Frontal cortex (tissue), 4 donors: ENCODE measurements at places on chromosomes 2 and 18.

GRCh38 chr2:206031162-206031784 lies 54.7 kb downstream of the INO80D start:
- DNase-seq = no peak

GRCh38 chr18:75074196-75075015 lies 134.5 kb downstream of the PTGR3 start:
- DNase-seq = no peak

- no peak for DNase-seq
These were observed 208.1 kb downstream of the ASB1 start for GRCh38 chr2:238634701-238635357.

DNA sequence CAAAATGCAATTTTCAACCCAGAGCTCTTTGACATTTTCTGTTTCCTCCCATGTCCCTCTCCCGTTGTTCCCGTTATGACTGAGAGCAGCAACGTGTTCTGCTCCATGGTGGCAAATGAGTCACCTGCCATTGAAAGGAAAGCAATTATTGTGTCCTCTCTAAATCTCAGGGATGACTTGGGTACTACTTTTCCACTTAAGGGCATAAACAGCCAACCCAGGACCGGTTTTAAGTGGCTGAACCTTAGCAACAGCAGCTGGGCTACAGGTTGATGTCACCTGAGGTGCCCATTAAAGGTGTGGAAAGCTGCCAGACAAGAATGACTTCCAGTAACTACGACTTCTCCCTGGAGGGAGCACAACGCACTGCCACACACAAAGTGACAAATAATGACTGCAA lies 236.8 kb downstream of the NCKAP5 start:
- DNase-seq = no peak

GRCh38 chr2:216149741-216150140 lies 40.6 kb downstream of the XRCC5 start:
- DNase-seq = no peak

DNA sequence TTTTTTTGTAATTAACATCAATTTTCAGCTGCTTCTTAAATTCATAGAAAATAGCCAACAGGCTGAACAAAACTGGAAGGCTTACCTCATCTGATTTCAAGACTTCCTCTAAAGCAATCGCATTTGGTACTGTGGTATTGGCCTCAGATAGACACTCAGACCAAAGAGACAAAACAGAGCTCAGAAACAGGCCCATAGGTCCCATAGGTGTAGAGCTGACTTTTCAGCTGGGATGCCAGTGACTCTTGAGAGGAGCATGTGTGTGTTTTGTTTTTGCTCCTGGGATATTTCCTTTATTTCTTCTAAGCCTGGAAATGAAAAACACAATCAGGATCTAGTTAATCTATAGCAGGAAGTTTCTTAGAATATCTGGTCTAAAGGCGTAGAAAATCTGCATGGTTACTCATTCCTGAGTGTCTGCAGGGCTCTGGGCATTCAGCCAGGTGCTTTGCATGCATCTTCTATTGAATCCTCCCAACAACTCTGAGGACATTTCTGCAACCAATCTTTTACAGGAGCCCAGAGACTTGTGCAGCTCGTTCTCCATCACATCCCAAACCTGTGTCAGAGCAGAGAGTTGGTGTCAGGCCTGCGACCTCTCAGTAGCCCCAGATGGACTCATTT lies 190.8 kb downstream of the RTP5 start:
- DNase-seq = no peak

DNA sequence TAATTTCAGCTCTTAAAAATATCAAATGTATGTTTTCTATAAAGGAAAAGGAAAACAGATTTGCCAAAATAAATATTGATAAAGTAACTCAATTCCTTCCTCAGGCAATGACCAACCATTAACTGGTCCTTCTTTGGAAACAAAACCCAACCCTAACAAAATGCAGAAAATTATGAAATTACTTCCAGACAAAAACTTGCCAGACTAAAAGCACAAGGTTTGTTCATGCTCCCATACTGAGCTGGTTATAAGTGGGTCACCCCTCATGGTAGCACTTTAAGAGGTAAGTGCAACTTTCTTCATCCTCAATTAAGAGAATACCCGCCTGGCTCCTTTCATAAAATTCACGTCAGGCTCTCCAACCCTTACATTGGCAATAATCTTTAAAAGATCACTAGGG lies 31.1 kb upstream of the TTC32 start:
- no peak for DNase-seq

GRCh38 chr2:45237128-45237527 lies 227.9 kb upstream of the SIX2 start:
- no peak for DNase-seq

DNA sequence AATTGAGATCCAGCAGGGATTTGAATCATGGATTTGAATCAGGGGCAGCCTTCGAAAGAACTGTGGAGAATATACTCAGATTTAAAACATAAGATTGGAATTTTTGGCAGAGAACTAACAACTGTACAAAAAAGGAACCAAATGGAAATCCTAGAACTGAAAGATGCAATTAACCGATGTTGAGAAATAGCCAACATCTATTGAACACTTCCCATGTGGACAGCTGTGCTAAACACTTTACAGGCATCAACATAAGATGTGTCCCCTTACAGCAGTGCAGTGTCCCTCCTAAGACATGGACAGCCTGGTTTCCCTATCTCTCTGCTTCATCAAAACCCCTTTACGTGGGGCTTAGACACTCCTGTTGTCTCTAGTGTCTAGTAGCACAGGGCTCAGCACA lies 3.7 kb upstream of the IL1RN start:
- DNase-seq = no peak

DNA sequence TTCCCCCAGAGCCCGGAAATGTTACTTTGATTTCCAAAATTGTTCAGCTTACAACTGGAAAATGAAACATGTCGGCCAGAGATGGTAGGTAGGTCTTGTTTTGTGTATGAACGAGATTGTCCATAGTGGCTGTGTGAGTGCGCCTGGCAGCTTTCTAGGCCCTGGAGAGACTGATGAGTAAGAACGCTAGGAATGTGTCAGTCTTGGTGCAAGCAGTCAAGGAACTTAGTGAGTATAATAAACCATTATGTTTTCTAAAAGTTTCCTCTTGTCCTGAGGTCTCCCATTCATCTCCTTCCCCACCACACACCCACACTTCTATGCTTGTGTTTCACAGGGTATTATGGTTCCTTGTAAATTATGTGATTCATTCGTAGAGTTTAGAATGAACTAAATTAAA lies 234.2 kb downstream of the CDH2 start:
- DNase-seq = no peak

DNA sequence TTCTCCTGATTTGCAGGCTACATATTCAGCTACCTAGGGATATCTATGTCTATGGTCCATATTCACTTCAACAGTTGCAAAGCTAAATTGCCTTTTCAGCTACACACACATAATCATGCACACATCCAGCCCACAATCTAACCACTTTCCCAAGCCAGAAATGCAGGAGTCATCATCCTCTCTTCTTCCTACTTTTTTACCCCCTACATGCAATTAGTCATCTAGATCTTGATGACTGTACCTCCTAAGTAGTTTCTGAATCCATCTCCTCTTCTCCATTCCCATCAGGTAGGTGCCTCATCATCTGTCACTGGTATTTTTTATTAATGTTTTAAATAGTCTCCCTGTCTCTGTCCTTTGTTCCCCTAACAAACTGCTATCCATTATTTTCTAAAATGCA lies 23.7 kb upstream of the SPRED2 start:
- no peak for DNase-seq

- DNase-seq = no peak
These were observed 158.1 kb upstream of the VRK2 start for GRCh38 chr2:57888463-57888862.

- DNase-seq = no peak
These were observed 8.5 kb downstream of the SLC66A2 start for GRCh38 chr18:79942786-79943607.

DNA sequence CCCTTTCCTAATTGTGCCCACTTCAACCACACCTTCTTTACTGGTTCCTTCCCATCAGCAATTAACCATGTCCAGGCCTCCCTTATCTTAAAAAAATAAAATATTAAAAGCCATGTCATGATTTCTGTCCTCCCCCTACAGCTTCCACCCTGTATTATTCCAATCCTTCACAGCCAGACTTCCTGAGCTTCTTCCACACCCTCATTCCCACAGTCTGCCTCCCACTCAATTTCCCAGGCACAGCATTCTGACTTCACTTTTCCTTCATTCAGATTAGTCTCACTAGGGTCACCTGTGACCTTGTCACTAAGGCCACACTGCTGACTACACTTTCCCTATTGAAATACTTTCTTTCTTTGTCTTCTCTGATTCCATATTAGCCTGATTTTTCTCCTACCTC lies 159.4 kb downstream of the DIS3L2 start:
- DNase-seq = no peak

DNA sequence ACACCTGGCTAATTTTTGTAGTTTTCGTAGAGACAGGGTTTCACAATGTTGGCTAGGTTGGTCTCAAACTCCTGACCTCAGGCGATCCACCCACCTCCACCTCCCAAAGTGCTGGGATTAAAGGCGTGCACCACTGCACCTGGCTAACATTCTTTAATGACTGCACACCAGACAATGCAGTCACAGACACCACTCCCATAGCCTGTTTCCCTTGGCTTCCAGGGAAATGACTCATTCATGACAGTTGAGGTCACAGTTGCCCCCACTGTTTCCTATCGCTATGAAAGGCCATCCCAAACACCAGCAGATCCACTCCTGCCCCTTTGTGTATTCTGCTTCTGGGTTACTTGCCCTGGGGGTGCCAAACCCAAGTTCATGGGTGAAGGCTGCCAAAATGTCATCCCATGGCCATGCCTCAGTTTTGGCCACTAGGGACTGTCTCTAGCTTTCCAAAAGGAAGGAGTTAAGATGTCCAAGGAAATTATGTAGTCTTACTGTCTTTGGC lies 8.7 kb downstream of the CHMP1B start:
- DNase-seq = no peak

GRCh38 chr2:62458671-62459081 lies 47.3 kb downstream of the TMEM17 start:
- no peak for DNase-seq

GRCh38 chr2:189940913-189941312 lies 121.6 kb downstream of the MSTN start:
- DNase-seq = no peak

DNA sequence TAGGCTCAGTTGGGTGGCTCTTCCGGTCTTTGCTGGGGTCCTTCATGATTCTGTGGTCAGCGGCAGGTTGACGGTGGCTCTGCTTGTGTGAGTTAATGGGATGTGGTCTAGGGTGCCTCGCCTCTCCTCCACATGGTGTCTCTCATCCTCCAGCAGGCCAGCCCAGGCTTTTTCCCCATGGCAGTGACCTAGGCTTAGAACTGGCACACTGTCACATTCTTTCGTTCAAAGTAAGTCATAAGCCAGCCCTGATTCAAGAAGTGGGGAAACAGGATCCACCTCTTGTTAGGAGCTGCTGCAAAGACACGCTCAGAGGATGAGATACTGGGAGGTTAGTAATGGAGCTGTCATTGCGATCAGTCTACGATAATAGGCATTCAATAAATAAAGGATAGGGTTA lies 46.0 kb upstream of the CTIF start:
- no peak for DNase-seq

GRCh38 chr18:50071397-50071796 lies 123.5 kb downstream of the MYO5B start:
- DNase-seq = no peak

GRCh38 chr18:10022365-10022764 lies 108.5 kb downstream of the VAPA start:
- DNase-seq = no peak

- DNase-seq = no peak
These were observed 10.1 kb downstream of the SPIRE1 start for GRCh38 chr18:12647773-12648172.

GRCh38 chr18:11860594-11861450 lies 9.6 kb downstream of the CHMP1B start:
- DNase-seq = no peak

GRCh38 chr18:76999077-76999476 lies 133.5 kb downstream of the MBP start:
- no peak for DNase-seq

DNA sequence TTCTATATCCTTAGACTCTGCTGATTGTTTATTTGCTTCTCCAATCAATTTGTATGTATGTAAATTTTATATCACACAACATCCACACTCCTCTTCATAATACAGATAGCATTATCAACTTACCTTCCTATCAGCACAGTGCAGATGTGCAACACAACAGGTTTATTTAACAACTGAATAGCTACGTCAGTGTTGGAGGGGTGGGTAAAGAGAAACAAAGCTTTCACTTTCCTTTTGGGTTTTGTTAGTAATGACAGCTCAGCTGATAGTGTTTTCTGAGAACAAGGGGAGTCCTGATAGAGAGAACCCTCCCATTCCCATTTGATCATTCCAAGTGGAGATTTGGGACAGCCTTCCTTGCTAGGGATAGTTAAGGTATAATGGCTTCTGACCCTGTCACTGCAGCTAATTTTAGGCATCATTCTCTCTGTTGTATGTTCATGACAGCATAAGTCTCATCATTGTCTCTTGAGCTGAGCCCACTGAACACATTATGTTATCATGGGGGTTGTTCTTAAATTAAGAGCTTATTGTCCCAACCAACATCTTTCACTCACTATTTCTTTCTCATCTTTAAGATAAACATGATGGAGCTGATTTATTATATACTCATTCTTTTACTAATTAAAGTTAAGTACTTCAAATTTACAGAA lies 227.7 kb downstream of the GPD2 start:
- no peak for DNase-seq

- DNase-seq = no peak
These were observed 84.6 kb upstream of the GYPC start for GRCh38 chr2:126571403-126571802.

- DNase-seq = no peak
These were observed 78.9 kb downstream of the GNAL start for GRCh38 chr18:11767935-11768334.

DNA sequence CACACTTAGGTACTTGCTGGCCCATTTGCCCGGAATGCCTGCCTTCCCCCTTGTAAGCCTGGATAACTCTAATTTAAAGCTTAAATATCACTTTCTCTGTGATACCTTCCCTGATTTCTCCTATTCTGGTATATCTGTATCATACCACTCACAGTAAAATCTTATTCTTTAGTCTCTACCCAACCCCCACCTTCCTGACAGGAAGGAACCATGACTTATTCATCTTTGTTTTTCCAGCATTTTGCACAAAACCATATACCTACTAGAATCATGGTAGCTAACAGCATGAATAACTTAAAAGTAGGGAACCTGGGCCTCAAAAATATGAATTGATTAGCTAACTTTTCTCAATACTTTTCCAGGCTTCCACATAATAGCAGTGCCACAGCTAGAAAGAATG lies 111.5 kb downstream of the GFPT1 start:
- DNase-seq = no peak

- no peak for DNase-seq
These were observed 123.9 kb upstream of the SRD5A2 start for GRCh38 chr2:31704561-31705212.

- DNase-seq = no peak
These were observed 818.9 kb downstream of the CBLN2 start for GRCh38 chr18:71725256-71725655.
